PC-9 (cell line): ENCODE measurements at places on chromosomes 3 and 15. TPM values are rescaled to one million over a fixed set of nuclear protein-coding genes. Genes with fewer than 3 reads are reported as not detected.

The GREM1 gene
- total RNA-seq = 0.39 and 0.48 TPM in 2 replicates

The CGNL1 gene
- 0.31 and 0.50 TPM in 2 replicates for total RNA-seq

The ELL3 gene
- 6.1 and 7.0 TPM in 2 replicates for total RNA-seq

The SI gene
- not detected in 2 replicates for total RNA-seq

The LTF gene
- not detected in 2 replicates for total RNA-seq

The ADIPOQ gene
- total RNA-seq = not detected in 2 replicates

The KBTBD12 gene
- 0.80 and 1.1 TPM in 2 replicates for total RNA-seq

The PIERCE2 gene
- total RNA-seq = 1.2 and 2.1 TPM in 2 replicates

The RPP25 gene
- total RNA-seq = 14.9 and 19.6 TPM in 2 replicates

The HDC gene
- total RNA-seq = not detected in 2 replicates

The XCR1 gene
- total RNA-seq = 0.13 and 0.18 TPM in 2 replicates

The CPN2 gene
- not detected in 2 replicates for total RNA-seq

The CPA3 gene
- total RNA-seq = not detected in 2 replicates

The TMEM207 gene
- not detected in 2 replicates for total RNA-seq

The MAPKAPK3 gene
- total RNA-seq = 88.2 and 99.5 TPM in 2 replicates

The FAM240A gene
- not detected in 2 replicates for total RNA-seq

The OR5H6 gene
- total RNA-seq = not detected in 2 replicates
